ENCODE measurements at places on chromosomes 2 and 18. TPM values are rescaled to one million over a fixed set of nuclear protein-coding genes. Genes with fewer than 3 reads are reported as not detected.

DNA sequence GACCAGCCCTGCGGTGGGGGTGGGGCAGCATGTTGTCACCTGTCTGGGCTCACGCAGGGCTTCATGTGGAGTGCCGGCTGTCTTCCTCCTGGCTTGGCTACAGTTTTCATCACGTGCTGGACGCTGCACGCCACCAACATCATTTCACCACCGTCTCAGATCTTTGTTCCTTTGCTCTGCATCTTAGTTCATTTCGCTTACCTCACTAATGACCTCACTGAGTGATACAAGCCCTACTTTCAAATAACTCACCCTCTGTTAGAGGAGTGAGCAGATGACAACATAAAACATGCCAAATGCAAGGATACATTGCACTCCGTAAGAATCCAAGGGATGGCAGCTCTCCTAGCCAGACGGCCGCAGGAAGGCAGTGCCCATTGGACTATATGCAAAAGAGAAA, 527.5 kb downstream of the GALR1 start:
- no peak for DNase-seq

Gene PDCD1
- total RNA-seq, result not detected

DNA sequence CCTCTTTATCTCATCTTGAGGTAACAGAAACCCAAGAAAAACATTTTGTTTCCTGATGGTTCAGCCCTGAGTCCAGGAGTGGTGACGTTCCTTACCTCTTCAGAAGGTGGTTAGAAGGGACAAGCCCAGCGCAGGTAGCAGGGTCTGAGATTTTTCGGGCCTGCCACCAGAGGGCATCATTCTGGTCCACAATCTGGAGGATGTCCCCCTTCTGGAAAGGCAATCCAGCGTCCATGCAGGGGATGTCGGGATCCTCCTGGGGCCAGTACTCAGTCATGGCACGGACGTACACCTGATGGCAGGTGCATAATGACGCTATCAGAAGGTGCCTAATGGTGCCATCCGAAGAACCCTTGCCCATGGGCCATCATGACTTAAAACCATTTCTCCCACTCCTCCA, 17.7 kb downstream of the MPP4 start:
- no peak for DNase-seq

Gene CRYGC
- not detected for total RNA-seq

- no peak for DNase-seq
Measured at GRCh38 chr2:35803126-35803525, 552.5 kb upstream of the CRIM1 start.

GRCh38 chr2:190722061-190722759, 73.3 kb downstream of the NAB1 start:
- no peak for DNase-seq

Gene SNED1
- 7.1 TPM for total RNA-seq
